ENCODE measurements at places on chromosomes 13 and 19.

DNA sequence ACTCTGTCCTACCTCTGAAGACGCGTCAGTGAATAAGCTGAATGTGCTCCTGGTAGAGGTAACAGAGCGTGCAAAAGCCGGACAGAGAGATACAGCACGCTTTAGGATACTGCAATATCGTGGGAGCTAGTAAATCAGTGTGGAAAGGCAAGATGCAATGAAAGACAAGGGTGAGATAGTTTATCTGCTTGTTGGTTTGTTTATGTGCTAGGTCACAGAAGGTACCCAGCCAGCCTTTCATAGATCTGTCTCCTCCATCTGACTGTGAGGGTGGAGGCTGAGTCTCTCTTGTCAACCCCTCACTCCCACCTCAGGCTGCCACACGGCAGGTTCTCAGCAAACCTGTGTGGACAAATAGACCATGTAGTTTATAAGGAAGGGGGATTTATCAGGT is 904 bp upstream of the GIPC1 start:
- DNase-seq, result no peak

GRCh38 chr19:10998045-10998533 is 37.3 kb downstream of the SMARCA4 start:
- no peak for DNase-seq

GRCh38 chr13:42977219-42977659 is 14.8 kb downstream of the EPSTI1 start:
- DNase-seq, result no peak

GRCh38 chr19:13138916-13139198 is 11.3 kb downstream of the STX10 start:
- no peak for DNase-seq

Measured in progenitor cell of endocrine pancreas (in vitro differentiated cells).